ENCODE measurements at places on chromosomes 7 and 10. TPM values are rescaled to one million over a fixed set of nuclear protein-coding genes. Genes with fewer than 3 reads are reported as not detected.
A peak's percentile ranks its signal among the peaks of the same experiment; 100 is the strongest.

The AASS gene
- total RNA-seq = 0.83 TPM

The PDE1C gene
- total RNA-seq = not detected

The FRMD4A gene
- 0.76 TPM for total RNA-seq

The ITGB8 gene
- 0.11 TPM for total RNA-seq

The MSS51 gene
- 1.3 TPM for total RNA-seq

The POP7 gene
- 106 TPM for total RNA-seq

The ELN gene
- total RNA-seq = 0.15 TPM

- DNase-seq = no peak
These were observed 106.7 kb downstream of the TES start for GRCh38 chr7:116316838-116317628.

- no peak for DNase-seq
These were observed 12.4 kb upstream of the ACTA2 start for GRCh38 chr10:88964869-88965415.

DNA sequence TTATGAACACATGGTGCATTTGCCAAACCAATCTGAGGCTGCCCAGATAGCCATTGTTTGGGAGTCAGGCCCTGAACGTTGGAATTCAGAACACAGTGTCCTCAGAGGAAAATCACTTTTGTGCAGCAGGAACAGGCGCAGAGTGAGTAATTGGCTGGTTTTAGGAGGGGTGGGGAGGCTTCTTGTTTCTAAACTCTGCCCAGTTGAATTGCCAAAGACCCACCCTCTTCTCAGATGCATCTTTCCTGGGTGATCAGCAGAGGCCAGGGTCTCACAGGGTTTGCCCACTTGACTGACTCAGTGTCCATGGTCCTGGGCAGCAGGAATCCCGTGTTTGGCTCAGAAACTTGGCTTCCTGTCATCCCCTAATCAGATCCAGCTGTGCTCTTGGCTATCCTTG is 24.3 kb downstream of the PRLHR start:
- no peak for DNase-seq

DNA sequence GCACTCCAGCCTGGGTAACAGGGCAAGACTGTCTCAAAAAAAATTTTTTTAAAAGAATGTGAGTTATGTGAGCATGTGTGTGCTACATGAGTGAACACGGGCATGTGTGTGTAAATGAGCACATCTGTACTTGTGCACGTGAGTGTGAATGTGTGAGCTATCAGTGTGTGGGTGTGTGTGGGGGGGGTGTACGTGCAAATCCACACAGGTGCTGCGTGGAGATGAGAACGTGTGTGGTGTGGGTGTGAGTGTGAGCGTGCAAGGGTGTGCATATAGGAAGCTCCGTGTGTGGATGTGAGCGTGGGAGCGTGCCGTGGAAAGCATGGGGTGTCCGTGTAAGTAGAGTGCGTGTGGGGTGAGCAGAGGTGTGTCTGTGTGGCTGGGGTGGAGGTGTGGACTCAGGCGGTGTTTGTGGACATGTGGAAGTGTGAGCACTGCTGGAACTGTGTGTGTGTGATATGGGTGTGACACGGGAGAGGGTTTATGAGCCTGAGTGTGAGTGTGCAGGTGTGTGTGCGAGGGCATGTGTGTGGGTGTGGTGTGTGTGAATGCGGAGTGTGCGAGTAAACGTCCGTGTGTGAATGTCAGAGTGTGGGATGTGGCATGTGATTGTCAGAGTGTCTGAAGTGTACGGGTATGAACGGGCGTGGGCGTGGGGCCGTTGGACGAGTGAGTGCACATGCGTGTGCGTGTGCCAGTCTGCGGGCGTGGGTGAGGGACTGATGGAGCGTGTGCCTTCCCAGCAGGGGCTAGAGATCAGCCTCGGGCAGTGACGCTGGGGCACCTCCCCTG is 45.9 kb upstream of the TNRC18 start:
- DNase-seq = no peak

- DNase-seq = no peak
These were observed 108.8 kb downstream of the GNAI1 start for GRCh38 chr7:80243425-80243824.

- no peak for DNase-seq
These were observed 680.2 kb downstream of the CCSER2 start for GRCh38 chr10:85008488-85009184.

DNA sequence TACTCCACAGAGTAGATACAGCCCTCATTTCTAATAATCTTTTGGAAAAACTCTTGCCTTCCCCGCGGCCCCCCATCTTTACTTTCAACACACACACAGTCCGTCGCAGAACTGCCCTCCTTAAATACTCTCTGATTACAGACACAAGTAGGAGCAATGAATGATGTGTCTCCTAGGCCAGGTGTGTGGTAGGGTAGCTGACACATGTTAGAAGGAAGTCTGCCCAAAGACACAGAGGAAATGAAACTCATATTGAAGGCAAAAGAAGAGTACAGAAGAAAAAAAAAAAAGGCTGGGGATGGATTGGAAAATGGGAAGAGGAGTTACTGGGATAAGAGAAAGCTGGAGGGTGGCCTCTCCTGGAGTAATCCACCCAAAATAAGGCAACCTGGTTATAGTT is 14.6 kb downstream of the OPALIN start:
- DNase-seq = no peak

DNA sequence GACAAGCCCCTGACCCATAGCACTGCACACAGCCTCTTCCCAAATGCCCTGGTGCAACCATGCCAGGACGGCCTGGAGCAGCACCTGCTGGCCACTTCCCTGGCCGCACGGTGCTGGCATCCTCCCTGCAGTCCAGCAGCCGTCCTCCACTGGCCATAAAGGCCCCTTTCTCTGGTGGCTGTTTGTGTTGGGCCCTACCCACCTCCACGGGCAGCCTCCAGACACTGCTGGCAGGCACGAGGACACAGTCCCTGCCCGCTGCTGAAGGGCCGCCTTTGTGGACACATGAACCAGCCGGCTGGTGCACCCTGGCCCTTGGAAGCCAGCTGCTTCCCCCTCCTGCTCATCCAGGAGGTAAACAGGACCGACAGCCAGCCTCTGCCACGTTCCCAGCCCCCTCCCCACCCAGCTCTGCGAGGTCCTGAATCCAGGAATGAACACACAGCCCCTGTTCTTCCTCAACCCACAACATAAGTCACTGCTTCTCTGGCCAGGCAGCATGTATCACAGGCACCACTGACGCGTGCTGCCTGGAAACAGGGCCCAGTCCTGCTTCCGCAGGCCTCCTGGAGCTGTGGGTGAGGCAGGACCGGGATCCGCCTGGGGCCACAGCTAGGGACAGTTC is 43.8 kb downstream of the SPOCK2 start:
- no peak for DNase-seq

DNA sequence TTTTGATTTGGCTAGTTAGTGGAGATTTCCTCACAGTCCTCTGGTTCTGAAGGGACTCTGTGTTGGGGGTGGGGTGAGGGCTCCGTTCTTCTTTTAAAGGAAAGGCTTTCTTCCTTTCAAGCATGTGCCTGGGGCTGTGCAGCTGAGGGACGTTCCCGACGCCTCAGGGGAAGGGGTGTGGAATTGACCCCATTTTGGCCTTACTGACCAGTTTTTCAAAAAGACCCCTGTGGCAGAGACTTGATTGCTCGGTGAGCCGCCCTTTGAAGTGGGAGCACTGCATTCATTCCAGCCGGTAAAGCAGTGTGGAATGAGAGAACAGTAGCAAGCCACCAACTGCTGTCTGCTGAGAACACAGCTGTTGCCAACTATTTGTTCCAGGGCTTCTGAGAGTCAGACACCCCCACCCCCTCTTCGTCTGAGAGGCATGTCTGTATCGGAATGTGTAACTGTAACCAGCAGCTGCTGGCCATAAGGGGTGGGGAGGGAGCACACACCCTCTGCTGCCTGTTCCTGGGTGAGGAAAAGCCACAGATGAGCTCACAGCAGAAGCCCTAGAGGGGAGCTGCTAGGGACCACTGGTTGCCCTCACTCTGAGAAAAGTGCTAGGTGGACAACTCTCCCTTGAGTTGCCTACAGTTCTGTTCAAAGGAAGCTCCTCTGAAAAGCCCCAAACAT is 33.2 kb downstream of the WBP1L start:
- no peak for DNase-seq

- no peak for DNase-seq
These were observed 172.3 kb downstream of the ADAM12 start for GRCh38 chr10:126215746-126216631.

GRCh38 chr10:29119374-29119773 is 169.5 kb upstream of the LYZL1 start:
- no peak for DNase-seq

GRCh38 chr10:69265521-69265920 is 12.8 kb upstream of the HK1 start:
- DNase-seq = no peak

- DNase-seq = no peak
These were observed 39.9 kb downstream of the RALA start for GRCh38 chr7:39663263-39663662.

DNA sequence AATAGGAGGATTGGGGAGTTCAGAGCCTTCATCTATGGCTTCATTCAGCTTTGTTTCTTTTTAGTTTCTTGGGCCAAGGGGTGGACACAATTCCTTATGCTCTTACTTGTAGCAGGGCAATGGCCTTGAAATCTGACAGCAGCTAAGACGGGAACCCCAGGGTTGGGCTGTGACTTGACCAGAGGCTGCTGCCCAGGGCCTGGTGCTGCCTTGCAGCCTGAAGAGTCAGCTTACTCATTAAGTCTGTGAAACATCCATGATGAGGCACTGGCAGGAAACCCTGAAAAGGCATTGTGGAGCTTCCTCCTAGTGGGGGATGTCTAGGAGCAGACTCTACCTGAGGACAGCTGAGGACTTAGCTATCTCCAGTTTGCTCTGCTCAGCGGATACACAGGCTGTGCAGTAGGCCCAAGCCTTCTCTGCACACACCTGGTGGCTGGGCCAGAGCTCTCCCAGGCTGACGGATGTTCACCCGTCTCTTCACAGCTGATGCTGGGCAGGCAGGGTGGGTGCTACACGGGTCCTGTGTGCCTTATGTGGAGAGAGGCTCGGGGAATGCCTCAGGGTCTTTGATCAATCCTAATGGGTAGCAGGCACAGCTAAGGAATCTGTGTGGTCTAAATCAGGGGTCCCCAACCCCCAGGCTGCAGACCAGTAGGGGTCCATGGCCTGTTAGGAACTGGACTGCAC is 17.8 kb downstream of the CXCL12 start:
- DNase-seq = no peak

GRCh38 chr10:110803830-110804338 is 67.8 kb upstream of the PDCD4 start:
- peak; percentile 29 for DNase-seq

GRCh38 chr7:1919539-1920265 is 249.6 kb downstream of the ELFN1 start:
- DNase-seq = no peak

DNA sequence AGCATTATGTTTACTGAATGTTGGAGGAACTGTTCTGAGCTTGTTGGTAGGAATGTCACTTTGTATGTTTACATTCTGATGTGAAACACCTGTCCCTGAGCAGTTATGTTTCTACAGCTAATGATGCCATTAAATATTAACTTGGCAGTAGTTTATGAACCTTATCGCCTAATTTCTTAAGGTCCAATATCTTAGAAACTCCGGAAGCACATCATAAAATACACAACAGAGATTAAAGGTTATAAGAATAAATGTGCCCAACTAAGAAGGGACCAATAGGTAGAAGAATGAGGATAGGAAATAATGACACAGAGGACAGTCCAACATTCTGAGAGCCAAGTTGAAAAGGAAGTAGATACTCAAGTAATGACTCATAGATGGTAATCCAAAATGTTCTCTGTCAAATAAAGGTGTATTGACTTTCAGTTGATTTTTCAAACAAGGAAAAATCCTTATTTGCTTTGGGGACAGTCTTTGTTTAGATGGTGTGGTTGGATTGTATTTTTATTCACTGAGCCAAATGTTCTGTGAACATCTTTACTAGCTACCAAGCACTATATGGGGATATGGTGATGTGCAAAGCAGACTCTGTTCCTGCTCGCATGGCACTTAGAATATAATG is 31.9 kb downstream of the LCOR start:
- DNase-seq = no peak

- DNase-seq = no peak
These were observed 294.2 kb downstream of the GRID1 start for GRCh38 chr10:86072413-86072812.

DNA sequence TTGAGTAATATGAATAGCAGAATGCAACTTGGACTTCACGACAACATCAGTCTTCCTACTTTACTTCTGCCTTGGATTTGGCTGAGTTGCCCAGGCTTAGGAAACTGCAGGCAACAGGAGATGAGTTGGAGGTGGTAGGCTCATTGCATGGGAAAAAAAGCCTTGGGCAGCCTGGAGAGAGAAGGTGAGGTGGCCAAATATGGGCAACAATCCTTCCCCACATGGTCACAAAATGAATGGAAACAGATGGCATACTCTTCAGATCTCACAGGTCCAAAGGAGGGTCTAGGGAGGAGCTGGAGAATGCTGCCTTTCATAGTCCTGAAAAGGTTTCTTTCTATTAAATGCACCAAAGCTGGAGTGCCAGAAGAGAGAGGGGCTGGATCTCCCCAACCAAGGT is 128.6 kb upstream of the AOAH start:
- DNase-seq = no peak

DNA sequence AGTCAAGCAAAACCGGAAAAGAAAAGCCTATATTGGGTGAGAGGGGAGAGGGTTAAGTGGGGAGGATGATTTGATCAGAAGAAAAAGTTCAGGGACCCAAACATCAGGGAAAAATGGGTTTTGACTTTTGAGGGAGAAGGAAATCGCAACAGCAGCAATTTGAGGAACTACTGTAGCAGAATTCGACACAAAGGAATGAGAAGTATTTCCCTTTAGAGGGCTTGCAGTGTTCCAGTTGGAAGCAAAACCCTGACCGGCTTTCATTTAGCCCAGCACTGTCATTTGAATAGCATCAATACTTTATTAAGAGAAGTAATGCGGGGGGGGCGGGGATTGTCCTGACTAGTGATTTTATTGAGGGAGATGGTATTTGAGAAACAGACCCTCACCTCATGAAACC is 37.2 kb upstream of the GATA3 start:
- no peak for DNase-seq

DNA sequence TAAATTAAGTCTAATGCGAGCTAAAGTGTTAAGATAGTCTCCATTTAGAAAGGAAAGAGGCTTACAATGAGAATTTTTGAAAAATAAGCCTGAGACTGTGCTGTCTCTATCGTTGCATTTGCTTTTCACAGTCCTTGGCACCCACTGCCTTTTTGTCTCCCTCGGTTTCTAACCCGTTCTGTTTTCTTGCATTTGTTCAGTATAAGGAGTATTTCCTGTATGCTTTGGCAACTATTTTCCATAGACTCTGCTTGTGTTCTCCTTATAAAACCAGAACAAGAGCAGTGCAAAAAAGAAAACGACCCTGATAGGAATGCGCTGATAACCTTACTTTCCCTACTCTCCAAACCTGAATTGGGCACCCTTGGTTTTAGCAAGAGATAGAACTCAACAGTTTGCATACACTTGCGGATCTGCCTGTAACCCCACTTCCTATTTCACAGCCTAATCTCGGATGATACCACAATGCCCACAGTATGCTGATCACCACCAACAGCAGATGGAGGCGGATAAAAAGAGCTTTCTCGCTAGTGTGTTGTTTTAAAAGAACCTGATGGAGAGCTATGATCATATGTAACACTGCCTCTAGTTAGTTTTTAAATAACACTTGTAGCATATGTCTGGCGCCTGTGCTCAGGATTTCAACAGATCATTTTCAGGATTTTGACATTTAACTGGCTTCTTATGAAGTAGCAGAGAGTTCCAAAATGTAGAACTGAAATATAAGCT is 1.6 kb upstream of the ARHGAP12 start:
- DNase-seq = no peak

GRCh38 chr10:34555653-34556052 is 259.4 kb downstream of the PARD3 start:
- DNase-seq = no peak

- no peak for DNase-seq
These were observed 8.7 kb downstream of the SEMA3E start for GRCh38 chr7:83640240-83640639.

Data from activated T-cell treated with anti-CD3 and anti-CD28 coated beads, Interleukin-2, amount 50 U/mL, for 4 hours (primary cell).